ENCODE measurements at places on chromosomes 7 and 10.

DNA sequence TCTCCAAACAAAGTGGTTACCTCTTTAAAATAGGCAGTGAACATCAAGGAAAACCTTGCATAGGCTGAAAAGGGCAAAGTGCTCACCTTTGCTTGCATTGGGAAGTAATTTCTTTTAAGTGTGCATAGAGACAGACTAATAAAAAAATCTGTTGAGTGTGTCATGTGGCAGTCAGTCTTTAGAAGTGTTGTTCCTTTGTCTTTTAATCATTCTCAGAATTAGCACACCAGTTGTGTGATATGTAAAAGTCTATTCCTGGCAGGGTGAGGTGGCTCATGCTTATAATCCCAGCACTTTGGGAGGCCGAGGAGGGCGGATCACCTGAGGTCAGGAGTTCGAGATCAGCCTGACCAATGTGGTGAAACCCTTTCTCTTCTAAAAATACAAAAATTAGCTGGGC, 117.0 kb downstream of the INSYN2A start:
- no peak for DNase-seq

DNA sequence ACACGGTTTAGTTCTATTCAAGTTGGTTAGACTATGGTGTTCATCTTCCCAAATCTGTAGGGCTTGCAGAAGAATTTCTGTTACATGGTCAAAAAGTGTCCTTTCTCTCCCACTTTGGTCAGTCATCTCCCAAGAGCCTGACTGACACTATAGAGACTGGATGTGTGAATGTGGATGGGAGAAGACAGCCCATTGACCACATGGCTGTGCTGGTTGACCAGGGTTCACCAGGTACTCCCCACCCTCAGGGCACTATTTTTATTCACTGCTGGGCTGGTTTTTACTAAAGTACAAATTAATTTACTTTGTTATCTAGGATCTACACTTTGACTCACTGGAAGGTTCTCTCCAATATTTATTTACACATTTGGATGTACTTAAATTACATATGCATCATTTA, 2.3 kb downstream of the ZNF804B start:
- no peak for DNase-seq

DNA sequence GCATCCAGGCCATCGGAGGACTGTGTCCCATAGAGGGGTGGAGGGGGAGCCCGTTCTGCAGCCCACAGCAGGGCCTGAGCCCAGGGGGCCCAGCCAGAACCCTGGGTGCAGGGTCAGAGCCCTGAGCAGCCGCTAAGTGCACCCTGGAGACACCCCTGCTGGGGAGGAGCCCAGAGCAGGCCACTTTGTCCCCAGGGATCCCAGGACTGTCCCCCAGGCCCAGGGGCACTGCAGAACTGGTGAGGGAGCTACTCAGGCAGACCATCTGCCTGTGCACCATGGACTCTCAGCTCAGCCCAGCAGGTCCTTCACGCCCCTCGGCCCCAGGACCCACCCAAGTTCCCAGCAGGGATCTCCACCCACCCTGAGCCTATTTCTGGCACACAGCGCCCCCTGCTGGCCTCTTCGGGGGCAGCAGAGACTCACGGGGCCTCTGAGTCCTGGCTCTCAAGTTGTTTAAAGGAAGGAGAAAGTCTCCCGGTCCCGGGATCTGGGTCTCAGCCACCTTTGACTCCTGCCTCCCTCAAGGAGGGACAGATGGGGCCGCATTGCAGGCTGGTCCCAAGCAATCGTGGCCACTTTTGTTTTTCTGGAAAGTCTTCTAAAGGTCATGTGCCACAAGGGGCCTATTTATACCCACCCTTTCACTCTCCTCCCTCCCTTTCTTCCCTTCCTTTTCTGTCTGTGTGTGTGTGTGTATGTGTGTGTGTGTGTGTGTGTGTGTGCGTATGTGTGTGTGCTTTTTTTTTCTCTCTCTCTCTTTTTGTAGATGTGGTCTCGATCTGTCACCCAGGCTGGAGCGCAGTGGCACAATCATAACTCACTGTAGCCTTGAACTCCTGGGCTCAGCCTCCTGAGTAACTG, 90.3 kb downstream of the MYL10 start:
- peak; percentile 52 for DNase-seq

GRCh38 chr7:39720586-39720985, 97.2 kb downstream of the RALA start:
- no peak for DNase-seq

DNA sequence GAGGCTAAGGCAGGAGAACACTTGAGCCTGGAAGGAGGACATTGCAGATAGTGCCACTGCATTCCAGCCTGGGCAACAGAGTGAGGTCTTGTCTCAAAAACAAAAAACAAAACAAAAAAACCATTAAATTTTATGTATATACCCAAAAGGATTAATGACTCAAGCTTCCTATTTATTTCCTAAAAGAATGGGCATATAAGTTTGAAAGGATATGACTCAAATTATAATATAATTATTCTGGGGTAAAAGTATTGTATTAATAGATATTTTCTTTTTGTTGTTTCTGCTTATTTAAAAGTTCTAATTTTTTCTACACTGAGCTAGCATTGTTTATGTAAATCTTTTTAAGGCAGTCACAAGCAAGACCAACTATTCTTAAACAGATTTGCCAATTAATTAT, 42.2 kb upstream of the CABCOCO1 start:
- no peak for DNase-seq

DNA sequence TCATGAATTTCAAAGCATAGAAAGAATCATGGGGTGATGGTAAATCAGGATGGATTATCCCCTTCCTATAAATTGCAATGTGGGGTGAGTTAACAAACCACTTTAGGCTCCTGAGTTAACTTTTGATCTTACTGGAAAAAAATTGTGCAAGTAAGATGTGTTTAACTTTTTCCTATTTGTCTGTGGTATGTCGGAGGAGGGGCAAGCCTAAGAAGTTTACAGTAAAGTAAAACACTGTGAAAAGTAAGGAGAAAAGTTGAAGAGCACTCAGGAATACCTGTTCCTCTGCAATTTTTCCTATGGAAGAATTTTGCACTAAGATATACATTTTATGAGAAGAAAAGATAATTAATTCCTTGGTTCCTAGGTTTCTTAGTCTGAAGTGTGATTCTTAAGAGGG, 44.4 kb downstream of the IFIT5 start:
- peak; percentile 66 for DNase-seq

DNA sequence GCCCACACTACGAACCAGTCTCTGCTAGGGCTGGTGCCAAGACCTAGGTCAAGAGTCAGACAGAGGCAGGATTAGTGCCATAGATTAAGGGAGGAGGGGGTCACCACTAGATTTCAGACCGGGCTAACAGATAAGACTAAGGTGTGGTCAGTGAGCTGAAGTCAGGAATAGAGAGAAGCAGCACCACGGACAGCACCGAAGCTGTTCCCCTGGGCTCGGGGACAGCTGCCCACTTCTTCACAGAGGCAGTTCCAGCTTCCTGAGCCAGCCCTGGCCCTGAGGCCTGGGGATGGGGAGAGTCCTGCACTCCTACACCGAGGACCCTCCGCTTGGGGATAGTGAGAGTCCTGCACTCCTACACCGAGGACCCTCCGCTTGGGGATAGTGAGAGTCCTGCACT, 11.2 kb upstream of the JAKMIP3 start:
- no peak for DNase-seq

GRCh38 chr10:113891476-113891875, 37.0 kb downstream of the NHLRC2 start:
- DNase-seq = no peak

Data from mesenchymal stem cell (in vitro differentiated cells and primary cell).